ENCODE measurements at places on chromosomes 16 and 17. TPM values are rescaled to one million over a fixed set of nuclear protein-coding genes. Genes with fewer than 3 reads are reported as not detected.

The GSDMA gene
- polyA plus RNA-seq = not detected

The DDX42 gene
- 4.8 TPM for polyA plus RNA-seq

The CEP295NL gene
- not detected for polyA plus RNA-seq

The TSPAN10 gene
- polyA plus RNA-seq = not detected

The IRX6 gene
- not detected for polyA plus RNA-seq

The SMPD3 gene
- 4.2 TPM for polyA plus RNA-seq

The FBXW10 gene
- polyA plus RNA-seq = not detected

- DNase-seq = no peak
Observed at GRCh38 chr17:45269912-45270311, 8.0 kb upstream of the SPATA32 start.

GRCh38 chr17:79231766-79232287 lies 157.2 kb downstream of the ENGASE start:
- no peak for DNase-seq

DNA sequence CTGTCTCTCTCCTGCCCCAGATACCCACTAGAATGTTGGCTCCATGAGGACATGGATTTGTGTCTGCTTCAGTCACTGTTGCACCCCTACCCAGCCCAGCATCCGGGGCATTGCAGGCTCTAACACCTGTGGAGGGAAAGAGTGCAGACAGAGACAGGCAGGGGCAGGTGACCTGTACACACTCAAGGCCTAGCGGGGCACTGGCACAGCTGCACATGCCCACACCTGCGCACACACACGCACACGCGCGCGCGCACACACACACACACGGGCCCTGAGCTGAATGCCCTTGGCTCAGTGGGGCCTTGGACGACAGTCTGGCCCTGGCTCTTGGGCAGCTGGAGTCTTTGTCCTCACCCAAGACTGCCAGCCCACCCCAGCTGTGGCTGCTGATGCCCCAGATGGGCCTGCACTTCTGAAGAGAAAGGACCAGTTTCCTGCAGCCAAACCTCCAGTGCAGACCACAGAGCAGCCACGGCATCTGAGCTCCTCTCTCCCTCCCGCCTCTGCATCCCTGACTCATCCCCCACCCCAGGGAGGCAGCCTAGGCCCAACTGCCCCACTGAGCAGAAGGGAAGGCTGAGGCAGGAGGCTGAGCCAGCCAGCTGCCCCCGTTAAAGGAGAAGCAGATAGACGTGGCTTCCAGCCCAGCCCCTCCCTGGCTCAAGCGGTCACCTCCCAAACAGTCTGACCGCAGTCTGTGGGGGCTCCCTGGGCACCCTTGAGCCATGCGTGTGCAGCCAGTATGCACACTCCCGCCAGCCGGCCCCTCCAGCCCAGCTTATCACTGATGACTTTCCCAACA lies 12.3 kb upstream of the RAI1 start:
- no peak for DNase-seq

- no peak for DNase-seq
Observed at GRCh38 chr17:62871291-62871690, 63.2 kb upstream of the MARCHF10 start.

- no peak for DNase-seq
Observed at GRCh38 chr16:70561623-70562022, 38.0 kb downstream of the SF3B3 start.

DNA sequence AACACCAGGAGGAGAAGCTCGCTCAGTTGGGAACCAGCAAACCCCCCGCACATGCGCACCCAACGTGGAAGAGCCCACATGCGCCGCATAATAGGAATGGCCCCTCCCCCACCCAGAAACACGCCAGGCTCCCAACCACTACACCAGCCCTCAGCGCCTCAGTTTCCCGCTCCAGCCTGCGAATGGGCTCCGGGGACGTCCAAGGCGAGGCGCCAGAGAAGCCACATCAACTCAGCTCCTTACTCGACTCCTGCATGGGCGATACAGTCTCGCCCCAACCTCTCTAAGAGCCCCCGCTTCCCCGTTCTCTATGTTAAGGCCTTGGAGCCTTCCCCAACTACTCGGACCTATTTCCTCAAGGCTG lies 504 bp downstream of the SRSF1 start:
- DNase-seq = no peak

DNA sequence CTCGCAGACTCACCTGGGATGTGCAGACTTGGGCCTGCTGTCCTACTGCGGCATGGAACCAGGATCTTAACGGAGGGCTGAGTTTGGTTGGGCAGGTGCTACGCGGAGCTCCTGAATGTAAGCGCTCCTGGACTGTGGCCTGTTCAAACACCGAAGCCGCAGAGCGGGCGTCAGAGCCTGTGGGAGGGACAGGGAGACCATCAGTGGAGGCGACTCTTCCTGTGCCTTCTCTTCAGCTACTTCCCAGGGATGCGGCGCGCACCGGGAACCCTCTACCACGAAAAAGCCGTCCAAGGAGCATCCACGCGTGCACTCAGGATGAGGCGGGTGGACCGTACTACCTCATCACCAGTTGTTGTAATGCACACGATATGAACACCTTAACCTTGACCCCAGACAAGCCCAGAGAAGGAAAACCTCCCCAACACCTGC lies 2.0 kb downstream of the USP36 start:
- no peak for DNase-seq

- DNase-seq = no peak
Observed at GRCh38 chr17:59373882-59374495, 42.5 kb downstream of the YPEL2 start.

GRCh38 chr17:39224778-39225307 lies 902 bp downstream of the STAC2 start:
- no peak for DNase-seq

DNA sequence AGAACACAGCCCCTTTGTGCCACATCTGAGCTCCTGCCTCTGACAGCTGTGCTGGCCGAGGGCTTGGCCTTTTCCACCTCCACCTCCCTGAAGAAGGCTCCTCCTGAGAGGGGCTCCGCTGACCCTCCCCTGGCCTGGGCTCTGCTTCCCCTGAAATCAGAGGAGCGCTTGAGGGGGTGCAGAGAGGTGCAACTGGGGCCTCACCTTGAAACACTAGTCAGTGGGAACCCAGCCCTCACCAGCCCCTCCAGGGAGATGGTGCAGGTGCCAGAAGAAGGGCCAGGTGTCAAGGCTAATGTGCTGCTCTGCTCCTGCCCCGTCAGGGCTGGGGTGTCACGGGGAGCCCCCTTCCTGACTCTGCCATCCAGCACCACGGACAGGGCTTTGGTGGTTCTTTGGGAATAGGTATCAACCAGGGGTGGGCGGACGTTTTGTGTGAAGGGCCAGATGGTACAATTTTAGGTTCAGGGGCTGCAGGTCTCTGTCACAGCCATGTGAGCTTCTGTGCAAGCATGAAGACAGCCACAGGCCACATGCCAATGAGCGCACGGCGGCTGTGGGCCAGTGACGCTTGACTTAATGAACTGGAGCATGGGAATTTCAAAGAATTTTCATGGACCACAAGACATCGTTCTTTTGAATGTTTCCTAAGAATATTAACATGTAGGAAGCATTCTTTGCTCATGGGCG lies 2.1 kb upstream of the ZG16B start:
- DNase-seq = no peak

GRCh38 chr17:57720386-57721035 lies 24.6 kb downstream of the CCDC182 start:
- no peak for DNase-seq

- no peak for DNase-seq
Observed at GRCh38 chr17:546456-546855, 168.2 kb downstream of the VPS53 start.

GRCh38 chr16:30110661-30111060 lies 2.7 kb downstream of the GDPD3 start:
- DNase-seq = no peak

GRCh38 chr16:30381291-30382041 lies 895 bp downstream of the SEPTIN1 start:
- DNase-seq = no peak

- no peak for DNase-seq
Observed at GRCh38 chr17:56804454-56804853, 29.3 kb downstream of the C17orf67 start.

- no peak for DNase-seq
Observed at GRCh38 chr17:43469145-43469544, 14.6 kb upstream of the DHX8 start.

- peak; percentile 79 for DNase-seq
Observed at GRCh38 chr16:17367036-17367435, 103.7 kb downstream of the XYLT1 start.

DNA sequence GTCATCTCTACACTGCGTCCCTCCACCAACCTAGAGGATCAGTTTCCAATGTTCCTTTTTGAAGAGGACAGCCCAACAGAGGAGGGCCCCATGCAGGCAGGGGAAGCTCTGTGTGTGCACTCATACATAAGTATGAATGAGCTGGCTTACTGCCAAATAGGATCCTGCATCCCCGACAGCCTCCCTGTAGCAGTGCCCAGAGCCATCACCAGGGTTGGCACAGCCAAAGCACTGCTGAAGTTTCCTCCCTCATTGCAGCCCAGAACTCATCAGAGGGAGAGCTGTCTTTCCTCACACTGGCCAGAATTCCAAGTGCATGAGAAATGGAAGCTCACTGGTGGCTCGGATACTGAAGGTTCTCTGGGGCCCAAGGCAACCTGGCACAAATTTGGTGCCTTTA lies 114.4 kb downstream of the ASIC2 start:
- no peak for DNase-seq

DNA sequence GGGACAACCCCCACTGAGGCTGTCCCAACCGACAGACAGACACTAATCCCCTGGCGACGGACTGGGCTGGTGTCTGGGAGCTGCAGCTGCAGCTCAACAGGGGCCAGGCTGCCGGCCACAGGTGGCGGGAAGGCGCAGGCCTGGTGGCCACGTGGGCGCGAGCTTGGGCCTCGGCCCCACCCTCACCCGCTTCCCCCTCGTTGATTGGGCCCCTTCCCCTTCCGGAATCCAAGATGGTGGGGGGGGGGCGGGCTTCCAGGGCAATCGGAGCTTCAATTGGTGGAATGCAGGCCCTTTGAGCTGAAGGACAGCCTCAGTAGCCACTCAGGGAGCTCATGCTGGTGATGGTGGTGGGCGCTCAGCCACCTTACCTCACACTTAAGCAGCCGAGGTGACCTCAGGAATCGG lies 8.7 kb upstream of the TBX4 start:
- DNase-seq = no peak

DNA sequence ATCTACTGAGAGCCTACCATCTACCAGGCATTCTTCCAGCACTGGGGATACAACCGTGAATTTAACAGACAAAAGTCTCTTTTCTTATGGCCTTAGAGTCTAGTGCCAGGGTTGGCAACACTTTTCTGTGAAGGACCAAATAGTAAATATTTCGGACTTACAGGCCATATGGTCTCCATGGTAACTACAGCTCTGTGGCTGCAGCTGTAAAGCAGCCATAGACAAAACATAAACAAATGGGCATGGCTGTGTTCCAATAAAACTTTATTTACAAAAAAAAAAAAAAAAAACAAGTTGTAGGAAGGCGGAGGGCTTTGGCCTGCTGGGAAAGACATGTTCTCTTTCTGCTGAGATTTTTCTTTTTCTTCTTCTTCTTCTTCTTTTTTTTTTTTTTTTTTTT lies 98.7 kb downstream of the ABCC12 start:
- no peak for DNase-seq

- DNase-seq = no peak
Observed at GRCh38 chr16:82643936-82644630, 17.3 kb downstream of the CDH13 start.
